LHCN-M2 (cell line): ENCODE measurements at places on chromosomes 1 and 21. TPM values are rescaled to one million over a fixed set of nuclear protein-coding genes. Genes with fewer than 3 reads are reported as not detected.
A peak's percentile ranks its signal among the peaks of the same experiment; 100 is the strongest.

DNA sequence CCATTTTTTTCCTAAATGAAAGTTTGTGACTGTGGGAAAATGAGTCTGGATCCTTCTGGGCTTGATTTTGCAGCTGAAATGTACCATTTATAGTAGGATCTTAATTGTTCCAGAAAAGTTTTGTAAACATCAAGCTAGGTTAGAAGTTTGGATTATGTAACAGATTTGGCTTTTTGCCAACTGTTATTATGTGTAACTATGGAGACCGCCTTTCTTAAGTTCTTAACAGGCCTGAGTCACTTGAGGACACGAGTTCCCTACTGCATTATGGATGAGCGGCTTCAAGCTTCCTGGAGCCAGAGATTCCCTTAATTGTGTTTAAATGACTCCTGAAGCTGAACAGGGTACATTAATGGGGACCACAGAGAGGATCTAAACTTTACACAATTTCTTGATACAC, 22.2 kb downstream of the SLC25A33 start:
- DNase-seq, result peak; percentile 84

DNA sequence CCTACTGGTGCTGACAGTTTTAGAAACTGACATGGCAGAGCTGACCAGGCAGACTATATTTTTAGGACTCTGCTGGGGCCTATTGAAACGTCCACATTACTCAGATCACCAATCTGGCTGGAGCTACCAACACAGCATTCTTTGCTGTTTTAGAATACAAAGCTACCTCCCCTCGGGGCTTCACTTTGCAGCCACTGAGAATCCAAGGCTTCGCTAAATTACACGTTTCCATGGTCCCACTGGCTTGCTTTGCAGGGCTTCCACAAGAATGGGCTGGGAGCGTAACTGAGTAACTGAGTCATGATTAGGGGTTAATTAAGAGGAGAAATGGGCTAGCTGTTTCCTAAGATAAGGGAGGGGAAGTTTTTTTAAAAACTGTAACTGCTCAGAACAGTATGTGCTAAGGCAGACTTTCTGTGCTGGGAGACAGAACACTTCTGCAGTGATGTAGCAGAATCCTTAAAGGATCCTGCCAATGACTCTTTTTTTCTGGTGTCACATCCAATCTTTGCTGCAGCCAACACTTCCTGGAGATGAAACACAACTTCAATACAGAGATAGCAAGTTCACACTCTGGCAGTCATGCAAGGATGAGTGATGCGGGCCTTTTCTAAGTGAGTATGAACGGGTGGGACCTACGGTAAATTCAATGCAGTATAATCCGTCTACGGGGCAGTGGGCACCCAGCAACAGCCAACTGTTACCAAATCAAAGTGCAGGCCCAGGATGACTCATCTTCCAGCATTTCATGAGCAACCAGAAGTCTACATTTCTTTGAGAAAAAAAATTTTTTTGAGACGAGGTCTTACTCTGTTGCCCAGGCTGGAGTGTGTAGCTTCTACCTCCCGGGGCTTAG, 21.5 kb downstream of the NDUFS5 start:
- DNase-seq, result peak; percentile 80

GRCh38 chr1:22288593-22289241, 145.8 kb upstream of the WNT4 start:
- DNase-seq, result no peak

DNA sequence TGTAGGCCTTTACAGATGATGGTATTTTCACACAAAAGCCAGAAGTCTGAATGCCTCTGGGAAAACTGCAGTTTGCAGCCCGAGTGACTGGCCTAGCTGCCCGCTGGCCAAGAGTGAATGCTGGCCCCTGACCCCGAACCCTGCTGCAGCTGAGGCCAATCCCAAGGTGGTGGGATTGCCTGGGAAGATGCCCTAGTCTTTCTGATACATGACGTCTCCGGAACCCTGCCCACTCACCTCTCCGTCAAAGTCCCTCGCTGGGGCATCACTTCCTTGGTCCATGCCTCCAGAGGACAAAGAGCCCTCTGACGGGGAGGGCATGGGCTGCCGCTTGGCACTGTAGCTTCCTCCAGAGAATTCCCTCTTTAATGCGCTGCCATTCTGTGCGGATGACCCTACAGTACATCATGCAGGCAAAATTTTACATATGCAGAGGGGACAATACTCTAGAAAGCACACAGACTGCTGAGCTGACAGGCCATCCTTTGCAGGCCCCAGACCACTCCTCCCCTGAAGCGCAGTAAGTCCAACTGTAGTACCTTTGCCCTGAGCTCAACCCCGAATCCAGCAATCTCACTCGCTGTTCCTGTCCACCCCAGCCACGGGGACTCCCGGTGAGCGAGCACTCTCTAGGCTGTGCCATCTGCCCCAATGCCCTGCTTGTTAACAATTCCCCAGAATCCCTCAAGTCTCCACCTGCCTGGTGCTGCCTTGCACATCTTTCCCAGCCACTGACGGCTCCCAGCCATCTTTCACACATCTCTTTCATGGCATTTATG, 54.7 kb downstream of the COQ8A start:
- DNase-seq, result no peak

DNA sequence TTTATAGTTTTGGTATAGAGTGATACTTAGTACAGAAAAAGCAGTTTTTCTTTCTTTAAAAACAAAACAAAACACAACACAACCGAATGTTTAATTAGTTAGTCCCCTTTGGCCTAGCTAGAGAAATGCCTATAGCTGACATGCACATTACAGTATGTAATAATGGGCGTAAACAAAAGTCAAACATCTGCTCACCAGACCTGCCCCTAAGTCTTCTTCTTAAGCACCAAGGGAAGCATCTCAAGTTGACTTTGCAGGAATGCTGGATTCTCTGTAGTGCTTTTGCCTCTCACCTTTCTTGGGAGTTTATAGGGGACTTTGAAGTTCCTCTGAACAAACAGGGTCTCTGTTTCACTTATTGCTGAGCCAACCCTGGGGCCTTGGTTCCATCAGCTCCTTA, 143.7 kb downstream of the TM2D1 start:
- DNase-seq, result no peak

DNA sequence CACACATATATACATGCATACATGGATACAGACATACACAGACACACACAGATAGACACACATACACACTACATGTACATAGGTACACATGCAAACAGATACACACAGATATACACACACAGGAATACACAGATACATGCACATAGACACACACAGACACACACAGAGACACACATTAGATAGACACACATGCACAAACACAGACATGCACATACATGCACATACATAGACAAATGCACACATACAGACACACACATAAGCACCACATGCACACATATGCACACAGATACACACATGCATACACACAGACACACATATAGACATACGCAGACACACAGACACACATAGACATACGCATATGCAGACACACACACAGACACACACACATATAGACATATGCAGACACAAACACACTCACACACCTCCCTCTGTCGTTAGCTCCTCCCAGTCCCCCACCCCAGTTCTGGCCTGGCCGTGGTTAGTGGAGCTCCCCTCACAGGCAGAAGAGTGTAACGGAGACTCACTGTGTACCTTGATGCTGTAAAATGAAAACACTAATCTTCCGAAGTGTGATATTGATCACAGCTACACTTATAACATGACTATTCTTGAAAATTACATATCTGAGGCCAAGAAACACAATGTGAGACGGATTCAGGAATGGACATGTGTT, 7.6 kb downstream of the UBASH3A start:
- no peak for DNase-seq

GRCh38 chr1:88466899-88467580, 217.0 kb upstream of the PKN2 start:
- DNase-seq, result no peak

LDLRAD1 gene
- not detected in 2 replicates for total RNA-seq
